ENCODE measurements at places on chromosomes 7 and 10.

DNA sequence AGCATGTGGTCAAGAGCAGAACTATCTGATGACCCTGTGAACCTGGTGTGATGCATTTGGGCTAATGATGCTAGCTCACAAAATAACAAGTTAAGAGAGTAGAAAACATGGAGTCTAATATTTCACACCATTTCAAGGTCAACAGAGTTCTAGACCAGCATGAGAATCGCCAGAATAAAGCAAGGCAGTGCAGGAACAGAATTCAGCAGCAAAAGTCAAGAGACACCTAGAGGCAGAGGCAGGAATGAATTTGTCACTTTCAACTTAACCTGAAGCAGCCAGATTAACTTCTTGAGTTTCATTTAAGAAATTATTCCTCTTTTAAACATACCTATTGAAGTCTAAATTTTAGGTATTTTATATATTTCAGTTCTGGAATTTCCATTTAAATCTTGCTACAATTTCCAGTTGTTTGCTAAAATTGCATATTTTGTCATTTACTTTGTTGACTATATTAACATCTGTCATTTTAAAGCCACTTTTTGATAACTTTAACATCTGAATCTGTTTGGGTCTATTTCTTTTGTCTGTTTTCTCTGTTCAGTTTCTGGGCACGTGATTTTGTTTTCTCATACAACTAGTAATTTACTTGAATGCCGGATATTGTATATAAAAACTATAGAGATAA, 44.2 kb upstream of the PRSS58 start:
- DNase-seq: no peak

DNA sequence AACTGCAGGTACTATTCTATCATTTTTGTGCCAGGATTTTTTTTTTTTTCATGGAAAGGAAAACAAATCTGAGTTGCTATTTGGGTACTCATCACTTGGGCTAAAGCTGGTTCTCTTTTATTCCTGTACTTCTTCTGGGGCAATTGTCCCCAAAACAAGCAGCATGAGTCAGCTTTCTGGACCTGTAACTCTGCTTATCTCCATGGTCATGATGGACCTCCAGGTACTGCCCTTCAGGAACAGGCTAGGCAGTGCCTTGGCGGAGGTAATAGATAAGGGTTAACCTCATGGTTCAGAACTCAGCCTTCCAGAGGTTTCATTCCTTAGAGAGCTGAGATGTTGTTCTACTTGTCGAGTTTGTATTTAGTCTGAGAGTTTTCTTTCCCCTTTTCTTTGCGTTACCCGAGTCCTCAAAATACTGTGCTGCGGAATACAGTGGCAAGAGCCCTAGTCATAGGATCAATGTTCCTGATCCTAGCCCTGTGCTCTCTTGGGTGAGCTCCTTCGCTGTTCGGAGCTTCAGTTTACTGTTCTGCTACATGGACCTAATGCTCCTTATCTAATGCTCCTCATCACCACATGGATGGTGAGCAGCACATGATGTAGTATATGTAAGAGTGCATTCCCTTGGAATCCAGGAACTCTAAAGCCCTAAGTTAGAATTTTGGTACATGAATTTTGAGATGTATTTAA, 74.6 kb downstream of the LRGUK start:
- no peak for DNase-seq

GRCh38 chr10:80144067-80144695, 11.7 kb downstream of the PLAC9 start:
- DNase-seq: no peak

DNA sequence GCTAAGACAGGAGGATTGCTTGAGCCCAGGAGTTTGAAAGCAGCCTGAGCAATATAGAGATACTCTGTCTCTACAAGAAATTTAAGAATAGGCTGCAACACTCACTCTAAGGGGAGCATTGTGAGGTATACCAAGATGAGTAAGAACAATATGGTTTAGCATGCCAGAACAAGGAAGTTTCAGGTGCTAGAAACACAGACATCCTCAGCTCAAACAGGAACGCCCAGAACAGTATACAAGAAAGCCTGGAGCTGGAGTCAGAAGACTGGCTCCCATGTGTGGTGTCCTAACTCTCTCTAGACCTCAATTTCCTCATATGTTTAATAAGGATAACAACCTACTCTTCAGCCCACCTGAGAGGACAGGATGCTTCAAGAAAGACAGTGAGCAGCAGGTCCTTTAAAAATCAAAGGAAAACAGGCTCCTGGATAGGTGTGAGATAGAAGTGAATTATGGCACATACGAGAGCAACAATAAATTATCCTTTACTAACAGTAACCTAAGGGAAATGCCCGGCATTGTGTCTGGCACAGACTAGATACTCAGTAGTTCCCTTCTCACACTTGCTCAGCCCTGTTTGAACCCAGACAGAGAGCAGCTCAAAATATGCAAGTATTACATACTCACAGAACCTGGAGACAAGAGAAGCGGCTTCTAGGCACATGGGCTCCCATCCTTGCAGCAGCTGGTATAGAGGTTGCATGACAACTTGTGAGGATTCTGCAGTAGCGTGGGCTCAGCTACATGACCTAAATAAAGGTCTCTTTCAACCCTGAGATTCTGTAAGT, 45.4 kb downstream of the KAT6B start:
- no peak for DNase-seq

- no peak for DNase-seq
Measured at GRCh38 chr10:105699504-105699903, 1058.4 kb downstream of the SORCS3 start.

GRCh38 chr10:30389543-30389942, 40.5 kb upstream of the MTPAP start:
- no peak for DNase-seq

DNA sequence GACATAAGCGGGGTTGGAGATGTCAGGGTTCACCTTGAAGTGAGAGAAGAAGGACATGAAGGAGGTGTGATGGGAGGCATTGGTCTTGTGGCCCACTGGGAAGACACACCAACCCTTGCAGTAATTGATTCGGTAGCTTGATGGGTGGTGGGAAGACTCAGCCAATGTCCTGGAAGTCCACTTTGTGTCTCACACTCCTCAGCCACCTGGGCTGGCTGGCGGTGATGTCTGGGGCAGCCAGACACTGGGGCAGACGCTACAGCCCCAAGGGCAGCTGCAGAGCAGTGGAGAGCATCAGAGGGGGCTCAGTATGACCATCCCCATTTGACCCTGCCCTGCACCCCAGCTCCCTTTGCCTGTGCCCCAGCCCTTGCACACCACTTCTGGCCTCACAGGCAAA, 16.7 kb upstream of the DRGX start:
- no peak for DNase-seq

DNA sequence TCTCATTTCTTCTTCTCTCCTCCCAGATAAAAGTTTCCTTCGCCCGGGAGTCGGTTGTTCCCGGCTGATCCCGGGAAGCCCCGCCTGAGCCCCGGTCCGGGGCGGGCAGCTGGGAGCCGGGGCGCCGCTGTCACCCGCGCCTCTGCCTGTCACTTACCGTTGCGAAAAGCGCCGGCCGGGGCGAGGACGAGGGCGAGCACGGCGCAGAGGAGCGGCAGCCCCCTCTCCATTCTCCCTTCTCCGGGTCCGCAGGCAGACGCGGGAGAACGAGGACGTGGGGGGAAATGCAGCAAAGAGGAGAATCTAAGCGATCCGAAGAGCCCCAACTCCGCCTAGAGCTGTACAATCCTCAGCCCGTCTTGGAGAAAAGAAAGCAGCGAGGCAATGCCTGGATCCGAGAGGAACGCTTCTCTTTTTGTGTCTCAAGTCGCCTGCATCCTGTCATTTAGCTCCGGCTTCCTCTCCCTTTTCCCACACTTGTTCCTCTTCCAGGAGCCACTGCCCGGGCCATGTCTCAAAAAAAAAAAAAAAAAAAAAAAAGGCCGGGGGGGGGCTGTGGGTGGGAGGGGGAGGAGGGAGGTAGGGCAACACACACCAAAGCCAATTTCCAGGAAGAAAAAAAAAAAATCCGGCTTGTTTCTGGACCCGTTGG, at the start of gene NRP1:
NRP1 (minus strand) TSS at position 515 of the 652 bp plus-strand sequence; CDS start at position 230, 285 bp downstream.
- DNase-seq: no peak

DNA sequence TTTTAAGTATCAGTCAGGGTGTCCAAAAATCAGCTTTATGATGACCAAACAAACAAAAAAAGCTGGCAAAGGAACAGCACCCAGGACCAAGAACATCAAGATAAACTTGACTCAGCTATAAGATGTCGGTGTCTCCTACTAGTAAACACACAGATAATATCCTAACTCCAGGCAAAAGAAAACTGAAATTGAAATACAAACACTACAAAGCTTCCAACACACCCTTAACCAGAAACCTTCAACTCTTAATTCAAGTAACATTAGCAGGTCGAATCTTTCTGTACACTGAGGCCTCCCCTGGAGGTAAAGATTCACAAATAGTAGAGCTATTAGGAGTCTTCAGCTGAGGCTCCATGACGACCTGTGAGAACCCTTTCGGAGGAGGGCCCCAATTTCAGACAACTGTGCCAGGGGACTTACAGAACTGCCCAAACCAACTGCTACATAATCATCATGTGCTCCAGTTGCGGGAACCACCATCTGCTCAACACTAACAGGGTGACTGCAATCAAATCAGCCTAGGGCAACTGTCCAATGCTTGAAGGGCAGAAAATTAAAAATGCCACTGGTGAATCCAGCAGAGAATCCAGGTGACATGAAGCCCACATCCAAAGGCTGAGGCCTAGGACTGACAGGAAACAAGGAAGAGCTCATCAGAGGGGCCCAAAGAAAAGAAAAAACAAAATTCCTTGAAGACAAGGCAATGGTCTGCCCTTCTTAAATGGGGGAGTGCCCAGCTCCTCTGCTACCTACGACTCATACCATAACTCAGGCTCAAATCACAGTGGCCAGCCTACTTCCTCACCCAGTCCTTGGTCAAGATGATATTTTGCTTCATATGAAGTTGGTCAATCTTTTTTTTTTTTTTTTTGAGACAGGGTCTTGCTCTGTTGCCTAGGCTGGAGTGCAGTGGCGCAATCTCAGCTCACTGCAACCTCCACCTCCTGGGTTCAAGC, 20.0 kb downstream of the XPNPEP1 start:
- DNase-seq: no peak

DNA sequence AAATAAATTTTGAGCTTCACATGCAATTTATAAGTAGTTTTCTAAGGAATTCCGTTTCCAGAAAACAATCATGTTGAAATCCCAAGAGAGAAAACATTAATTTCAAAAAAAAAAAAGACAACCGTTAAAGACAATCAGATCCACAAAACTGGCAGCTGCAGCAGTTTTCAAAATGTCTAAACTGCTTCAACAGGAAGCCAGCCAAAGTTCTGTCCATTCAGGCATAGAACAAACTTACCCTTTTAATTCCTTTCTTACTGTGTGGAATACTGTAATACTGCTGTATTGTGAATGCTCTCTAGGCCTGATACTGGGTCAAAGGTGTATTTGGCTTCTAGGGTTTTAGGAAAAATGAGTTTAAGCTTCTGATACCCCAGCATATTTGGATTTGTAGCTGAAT, 31.6 kb downstream of the HOXA1 start:
- DNase-seq: no peak

GRCh38 chr7:148983200-148984146, 44.8 kb downstream of the PDIA4 start:
- peak; percentile 98 for DNase-seq

DNA sequence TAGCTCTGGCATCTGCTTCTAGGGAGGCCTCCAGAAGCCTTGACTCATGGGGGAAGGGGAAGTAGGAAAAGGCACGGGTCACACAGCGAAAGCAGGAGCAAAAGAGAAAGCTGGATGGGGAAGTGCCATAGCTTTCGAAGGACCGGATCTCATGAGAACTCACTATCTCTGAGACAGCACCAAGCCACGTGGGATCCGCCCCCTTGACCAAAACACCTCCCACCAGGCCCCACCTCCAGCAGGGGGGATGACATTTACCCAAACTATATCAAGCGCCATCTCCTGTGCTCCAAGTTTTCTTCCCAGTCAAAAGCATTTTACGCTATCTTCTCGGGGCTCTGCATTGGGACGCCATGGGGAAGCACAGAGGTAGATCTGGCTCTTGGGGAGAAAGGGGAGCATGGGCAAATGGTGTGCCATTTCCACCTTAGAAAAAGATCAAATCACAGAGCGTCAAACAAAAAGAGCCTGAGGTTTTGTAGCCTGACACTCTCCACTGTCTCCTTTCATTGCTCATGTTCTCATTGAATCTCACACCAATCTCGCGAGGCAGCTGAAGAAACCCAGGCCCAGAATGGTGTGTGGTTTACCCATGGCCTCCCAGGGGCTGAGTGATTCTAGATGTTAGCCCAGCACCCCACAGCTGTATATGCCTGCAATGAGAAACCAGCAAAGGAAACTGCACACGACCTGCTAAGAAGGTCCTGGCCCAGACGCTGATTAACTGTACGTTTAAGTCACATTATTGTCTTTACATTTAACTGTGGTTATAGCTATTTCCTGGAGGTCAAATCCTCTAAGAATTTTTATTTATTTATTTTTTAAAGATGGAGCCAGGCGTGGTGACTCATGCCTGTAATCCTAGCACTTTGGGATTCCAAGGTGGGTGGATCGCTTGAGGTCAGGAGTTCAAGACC, 8.1 kb upstream of the OLAH start:
- no peak for DNase-seq

- peak; percentile 63 for DNase-seq
Measured at GRCh38 chr7:108592646-108593201, 23.1 kb downstream of the DNAJB9 start.

- DNase-seq: no peak
Measured at GRCh38 chr10:124142960-124143359, 49.6 kb upstream of the CHST15 start.

- DNase-seq: peak; percentile 24
Measured at GRCh38 chr7:118590107-118590506, 365.6 kb downstream of the ANKRD7 start.

DNA sequence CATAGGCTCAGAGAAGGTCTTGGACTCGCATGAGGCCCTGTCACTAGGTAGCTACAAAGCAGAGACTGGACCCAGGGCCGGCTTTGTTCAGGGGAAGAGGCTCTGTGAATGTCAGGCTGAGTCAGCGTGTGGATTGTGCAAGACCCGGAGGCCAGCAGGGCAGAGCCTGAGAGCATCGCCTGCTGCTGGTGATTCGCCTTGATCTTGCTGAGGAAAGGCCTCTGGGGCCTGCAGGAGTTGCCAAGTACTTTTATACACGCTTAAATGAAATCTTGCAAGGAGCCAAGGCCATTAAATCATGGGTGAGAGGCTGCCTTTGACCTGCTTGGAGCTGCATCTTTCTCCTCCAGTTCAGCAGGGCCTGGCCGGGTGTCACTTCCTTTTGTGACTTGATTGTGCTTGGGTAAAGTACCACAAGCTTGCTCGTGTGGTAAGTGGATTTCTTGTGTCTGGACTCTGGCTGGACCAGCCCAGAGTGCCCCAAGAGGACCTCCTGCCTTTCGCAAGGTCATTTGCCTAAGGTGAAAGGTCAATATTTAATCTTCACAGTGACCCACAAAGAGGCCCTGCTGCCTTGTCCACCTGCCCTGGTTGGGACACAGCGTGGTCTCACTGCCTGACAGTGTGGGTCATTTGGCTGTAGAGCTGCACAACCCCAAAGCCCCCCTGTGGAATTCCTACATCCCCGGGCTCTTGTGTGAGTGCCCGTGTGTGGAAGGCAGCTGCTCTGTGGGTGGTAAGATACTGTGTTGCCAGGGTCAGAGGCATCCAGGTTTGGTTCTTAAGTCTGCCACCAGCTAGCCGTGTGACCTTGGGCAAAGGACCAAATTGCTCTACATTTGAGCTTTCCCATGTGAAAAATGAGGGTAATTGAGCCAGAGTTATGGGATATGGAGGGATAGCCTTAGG, 38.6 kb upstream of the SH2D4B start:
- DNase-seq: no peak

GRCh38 chr7:94088560-94088959, 84.4 kb upstream of the BET1 start:
- DNase-seq: no peak

GRCh38 chr7:95584769-95585425, 11.4 kb downstream of the PDK4 start:
- no peak for DNase-seq

Measured in SK-N-DZ (cell line).